ENCODE measurements at places on chromosomes 6 and 20.

DNA sequence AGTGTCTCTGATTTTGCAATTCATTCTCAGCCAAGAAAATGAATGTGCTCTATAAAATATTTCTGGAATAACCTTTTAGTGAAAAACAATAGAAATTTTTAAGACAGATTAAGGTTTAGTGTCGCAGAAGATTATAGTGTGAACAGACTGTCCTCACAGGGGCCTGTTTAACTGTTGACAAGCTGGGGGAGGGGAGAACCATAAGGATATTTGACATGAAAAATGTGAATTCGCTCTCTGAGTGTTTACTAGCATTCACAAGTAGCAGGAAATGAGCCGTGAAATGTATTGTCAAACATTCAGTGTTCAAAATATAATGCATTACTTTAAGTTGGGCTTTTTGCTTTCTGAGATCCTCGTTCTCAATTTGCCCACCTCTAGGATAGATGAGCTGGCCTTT lies 134.8 kb upstream of the TSHZ2 start:
- DNase-seq: no peak

GRCh38 chr20:36548006-36548315 lies 6.6 kb downstream of the MYL9 start:
- no peak for DNase-seq

DNA sequence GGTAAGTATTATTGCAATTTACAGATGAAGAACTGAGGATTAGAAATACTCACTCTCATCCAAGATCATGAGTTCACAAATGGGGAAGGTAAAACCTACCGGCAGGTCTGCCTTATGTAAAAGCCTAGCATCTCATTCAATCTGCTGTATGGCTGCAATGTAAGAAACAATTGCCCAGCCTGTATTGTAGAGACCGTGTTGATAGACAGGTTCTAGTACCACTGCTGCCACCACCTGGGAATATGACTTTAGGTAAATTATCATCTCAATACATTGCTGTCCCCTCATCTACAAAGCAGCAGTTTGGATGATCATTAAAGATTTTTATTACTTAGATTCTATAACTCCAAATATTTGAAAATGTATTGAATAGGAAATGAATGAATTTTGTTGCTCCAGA lies 23.3 kb upstream of the ARHGAP18 start:
- DNase-seq: no peak

- no peak for DNase-seq
These were observed 46.1 kb upstream of the MTRF1L start for GRCh38 chr6:153048631-153049030.

DNA sequence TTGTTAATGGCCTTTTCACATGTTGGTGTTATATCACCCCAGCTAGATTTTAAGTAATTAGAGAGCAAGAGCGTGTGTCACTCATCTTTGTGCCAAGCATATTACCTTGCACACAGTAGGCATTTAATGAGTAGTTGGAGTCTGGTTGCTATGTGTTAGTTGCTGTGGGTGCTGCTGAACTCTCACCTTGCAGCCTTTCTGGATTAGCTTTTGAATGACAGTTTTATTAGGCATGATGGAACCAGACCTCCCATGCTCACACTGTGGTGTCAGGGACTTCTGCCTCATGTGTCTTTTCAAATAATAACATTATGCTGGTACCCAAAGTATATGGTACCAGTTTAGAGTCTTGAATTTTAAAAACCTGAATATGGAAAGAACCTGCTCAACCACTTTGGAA lies 55.9 kb downstream of the TRAF3IP2 start:
- no peak for DNase-seq

DNA sequence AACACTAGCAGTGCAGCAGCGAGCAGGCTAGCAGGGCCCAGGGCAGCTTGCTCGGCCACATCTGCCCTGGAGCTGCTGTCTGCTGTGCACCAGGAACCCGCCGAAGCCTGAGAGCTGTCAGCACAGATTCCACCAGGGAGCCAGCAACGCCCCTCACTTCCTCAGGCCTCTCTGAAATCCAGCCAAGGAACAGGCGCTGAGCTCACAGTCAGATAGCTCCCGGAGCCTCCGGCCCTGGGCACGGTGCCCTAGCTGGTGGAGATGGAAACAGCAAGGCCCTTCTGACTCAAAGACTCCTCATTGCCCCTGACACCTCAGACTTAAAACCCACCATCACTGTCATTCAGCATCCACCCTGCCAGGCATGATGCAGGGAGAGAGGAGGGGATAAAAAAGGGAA lies 839.4 kb downstream of the MAFB start:
- DNase-seq: peak; percentile 93

DNA sequence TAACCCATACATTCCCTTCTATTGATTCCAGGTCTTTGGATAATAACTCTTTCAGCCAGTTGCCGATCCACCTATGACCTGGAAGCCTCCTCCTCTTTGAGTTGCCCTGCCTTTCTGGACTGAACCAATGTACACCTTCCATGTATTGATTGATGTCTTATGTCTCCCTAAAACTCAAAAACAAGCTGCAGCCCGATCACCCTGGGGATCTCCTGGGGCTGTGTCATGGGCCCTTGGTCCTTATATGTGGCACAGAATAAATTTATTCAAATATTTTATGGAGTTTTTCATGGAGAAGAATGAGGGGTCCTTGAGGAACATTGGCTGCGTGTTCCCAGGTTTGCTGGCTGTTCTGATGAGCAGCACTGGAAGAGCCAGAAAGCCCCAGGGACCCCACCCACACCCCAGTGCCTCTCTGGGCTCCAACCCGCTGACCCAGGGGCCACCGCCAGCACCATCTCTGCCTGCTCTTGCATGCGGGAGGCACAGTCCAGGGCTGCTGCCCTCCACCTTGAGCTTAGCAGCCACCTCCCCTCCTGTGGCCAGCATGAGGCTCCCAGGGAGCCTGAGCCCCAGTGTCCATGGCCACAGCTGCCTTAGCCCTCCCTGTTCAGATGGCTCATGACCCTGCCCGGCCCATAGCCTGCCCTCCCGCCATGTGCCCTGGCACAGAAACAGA lies 36.5 kb upstream of the CST7 start:
- no peak for DNase-seq

DNA sequence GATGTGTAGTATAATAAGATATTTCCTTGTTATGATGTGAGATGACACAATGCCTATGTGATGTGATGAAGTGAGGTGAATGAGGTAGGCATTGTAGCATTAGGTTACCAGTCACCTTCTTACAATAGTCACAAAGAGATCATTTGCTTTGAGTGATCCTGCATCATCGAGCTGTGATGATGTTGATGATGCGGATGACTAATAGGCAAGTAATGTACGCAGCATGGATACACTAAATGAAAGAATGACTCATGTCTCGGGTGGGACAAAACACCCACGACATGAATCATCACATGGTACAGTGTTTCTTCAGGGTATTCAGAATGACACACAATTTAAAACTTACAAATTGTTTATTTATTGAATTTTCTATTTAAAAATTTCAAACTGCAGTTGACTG lies 806.3 kb upstream of the GJE1 start:
- peak; percentile 100 for DNase-seq

GRCh38 chr6:140380427-140381218 lies 1006.2 kb upstream of the CITED2 start:
- DNase-seq: no peak

DNA sequence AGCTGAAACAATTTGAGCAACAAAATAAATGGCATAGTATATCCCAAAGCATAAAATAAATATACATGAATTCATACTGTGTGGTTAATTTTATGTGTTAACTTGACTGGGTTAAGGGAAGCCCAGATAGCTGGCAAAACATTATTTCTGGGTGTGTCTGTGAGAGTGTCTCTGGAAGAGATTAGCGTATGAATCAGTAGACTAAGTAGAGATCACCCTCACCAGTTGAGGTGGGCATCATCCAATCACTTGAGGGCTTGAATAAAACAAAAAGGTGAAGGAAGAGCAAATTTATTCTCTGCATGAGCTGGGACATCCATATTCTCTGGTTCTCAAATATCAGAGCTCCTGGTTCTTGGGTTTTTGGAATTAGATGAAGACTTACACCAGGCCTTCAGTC lies 17.9 kb downstream of the SLC22A16 start:
- no peak for DNase-seq

GRCh38 chr6:43791745-43792422 lies 21.9 kb downstream of the VEGFA start:
- DNase-seq: no peak

GRCh38 chr6:168598251-168599117 lies 157.5 kb downstream of the SMOC2 start:
- DNase-seq: no peak

DNA sequence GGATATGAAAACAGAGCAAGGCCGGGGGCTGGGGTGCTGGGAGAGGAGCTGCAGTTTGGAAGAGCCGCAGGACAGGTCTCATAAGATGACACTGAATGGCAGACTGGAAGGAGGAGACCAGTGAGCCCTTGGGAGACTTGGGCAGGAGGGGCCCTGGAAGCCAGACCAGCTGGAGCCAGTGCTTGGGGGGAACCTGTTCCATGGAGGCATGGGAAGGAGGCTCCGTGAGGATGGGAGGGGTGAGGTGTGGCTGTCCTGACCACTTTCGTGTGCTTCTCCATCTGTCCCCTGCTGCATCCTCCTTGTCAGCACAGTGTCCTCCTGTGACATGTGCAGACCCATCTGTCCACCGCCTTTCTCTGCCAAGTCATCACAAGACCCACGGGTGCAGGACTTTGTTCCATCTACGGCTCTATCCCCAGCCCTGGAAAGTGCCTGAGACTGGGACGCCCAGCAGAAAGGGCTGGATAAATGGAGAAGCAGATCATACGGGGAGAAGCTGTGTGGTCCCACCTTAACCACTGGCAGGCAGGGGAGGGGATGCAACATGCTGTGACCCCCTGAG lies 84.8 kb upstream of the MPC1 start:
- no peak for DNase-seq

DNA sequence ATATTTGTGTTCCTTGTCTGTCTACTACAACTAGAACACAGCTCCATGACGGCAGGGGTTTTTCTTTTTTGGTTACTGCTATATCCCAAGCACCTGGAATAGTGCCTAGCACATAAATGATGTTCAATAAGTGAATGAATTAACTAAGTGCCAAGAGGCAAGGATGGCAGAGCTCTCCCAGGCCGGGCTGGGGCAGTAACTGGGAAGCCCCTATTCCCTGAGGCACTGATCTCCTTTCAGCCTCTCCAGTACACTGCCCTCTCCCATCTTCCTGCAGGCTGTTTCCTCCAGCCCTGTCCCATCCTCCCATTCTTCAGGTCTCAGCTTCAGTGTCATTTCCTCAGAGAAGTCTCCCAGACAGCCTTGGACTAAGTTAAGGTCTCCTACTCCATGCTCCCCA lies 29.0 kb upstream of the SPDEF start:
- DNase-seq: no peak

GRCh38 chr6:157792671-157793070 lies 30.4 kb upstream of the SNX9 start:
- DNase-seq: no peak

DNA sequence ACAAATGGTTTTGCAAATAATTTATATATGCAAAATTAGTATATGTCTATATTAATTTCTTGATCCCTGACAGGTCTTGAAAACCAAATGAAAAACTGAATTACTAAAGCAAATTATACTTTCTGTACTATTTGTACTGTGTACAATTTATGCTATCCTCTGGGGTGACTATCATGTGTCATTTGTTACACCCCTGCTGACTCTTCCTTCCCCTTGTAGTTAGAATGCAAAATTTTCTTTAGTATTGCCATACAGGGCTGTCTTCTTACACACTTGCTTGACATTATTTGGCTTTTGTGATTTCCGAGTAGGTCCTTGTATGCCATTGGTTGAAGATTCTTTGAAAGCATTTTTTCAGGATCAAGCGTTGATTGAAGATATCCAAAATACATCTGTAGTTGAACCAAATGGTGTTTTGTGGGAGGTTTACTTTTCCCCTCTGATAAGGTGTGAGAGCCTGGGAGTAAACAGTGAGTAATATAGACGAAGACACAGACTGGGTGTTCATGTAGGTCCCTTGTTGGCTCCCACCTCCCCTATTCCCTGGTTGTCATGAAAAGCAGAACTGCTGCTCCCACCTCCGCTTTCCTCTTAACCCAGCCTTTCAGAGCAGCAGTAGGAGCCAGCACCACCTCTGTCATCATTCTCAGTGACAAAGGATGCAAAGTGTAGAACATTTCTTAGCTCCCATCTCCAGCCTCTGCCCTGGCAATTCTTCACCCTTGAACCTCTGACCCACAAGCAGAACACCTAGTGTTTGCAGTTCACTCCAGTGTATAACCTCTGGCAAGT lies 29.0 kb downstream of the NCOA7 start:
- DNase-seq: no peak

GRCh38 chr6:111926731-111927302 lies 53.6 kb upstream of the FYN start:
- no peak for DNase-seq

GRCh38 chr6:17505062-17505476 lies 95.0 kb upstream of the FAM8A1 start:
- DNase-seq: peak; percentile 58

DNA sequence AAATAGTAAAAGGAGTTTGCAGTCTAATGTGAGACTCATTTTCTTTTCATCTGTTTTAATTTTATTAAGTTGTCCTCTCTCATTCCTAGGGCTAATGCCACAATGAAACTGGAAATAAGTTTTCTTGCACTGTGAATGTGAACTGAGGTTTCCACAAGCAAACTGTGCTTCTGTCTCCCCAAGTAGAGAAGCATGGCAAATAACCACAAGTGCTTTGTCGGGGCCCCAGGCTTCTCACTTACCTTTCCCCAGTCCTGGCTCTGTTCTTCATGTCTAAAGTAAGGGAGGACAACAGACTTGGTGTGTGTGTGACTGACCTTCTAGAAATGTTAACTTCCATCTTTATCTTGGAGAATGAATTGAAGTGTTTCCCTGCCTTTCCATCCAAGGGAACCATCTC lies 80.8 kb downstream of the CBFA2T2 start:
- no peak for DNase-seq

- DNase-seq: no peak
These were observed 69.0 kb downstream of the ID4 start for GRCh38 chr6:19906171-19906570.

GRCh38 chr6:21597801-21598673 lies 4.5 kb downstream of the SOX4 start:
- peak; percentile 50 for DNase-seq

DNA sequence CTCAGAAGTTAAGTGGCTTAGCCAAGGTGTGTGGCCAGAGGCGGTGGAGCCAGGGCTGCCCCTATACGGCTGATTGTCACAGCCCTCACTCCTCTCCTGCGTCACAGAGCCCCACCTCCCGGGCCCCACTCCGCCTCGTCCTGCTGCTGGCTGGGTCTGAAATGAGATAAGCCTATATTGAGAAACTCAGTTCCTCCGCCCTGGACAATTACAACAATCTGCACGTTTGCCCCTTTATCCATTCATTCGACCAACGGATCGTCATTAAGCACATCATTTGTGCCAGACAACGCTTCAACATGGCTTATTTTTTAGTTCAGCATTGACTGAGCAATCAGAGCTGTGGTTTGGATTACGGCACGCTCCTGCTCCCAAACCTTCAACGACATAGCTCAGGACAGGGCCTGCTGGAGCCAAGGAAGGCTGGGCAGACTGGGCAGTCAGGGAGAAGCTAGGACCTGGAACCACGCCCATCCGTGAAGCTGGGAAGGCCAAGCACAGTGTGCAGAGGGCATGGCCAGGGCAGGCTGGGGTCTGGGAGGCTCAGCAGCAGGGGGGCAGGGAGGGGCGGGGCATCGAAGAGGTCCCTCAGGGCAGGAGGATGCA lies 16.6 kb upstream of the EZR start:
- no peak for DNase-seq
